Esophagus muscularis mucosa (tissue), 4 donors: ENCODE measurements at places on chromosomes 3 and 15. TPM values are rescaled to one million over a fixed set of nuclear protein-coding genes. Genes with fewer than 3 reads are reported as not detected.

- no peak overlapping the region for H3K4me3 ChIP-seq
- DNase-seq, result no peak
- H3K36me3 ChIP-seq, result no peaks in the 10 kb centered on the region
- H3K27ac ChIP-seq, result no peak overlapping the region
- H3K4me1 ChIP-seq, result no peaks in the 10 kb centered on the region
Measured at GRCh38 chr3:29164825-29165224, 116.0 kb upstream of the RBMS3 start.

DNA sequence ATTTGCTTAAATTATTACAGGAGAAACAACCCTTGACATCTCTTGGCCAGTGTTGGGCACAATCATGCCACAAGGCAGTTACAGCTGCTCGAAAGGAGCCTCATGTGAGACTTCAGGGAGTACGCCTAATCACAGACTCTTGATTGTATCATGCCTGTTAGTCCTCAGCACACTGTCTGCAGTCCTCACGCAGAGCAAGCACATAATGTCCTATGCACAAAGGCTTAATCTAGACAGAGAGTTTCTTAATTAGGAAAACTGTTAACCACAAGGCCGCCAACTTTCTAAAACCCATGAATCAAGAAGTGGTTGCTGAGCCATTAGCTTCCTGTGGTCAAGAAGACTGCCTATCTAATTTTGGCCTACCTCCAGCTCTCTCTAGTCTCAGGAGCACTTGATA, 172.0 kb downstream of the UNC13C start:
- H3K36me3 ChIP-seq, result no peaks in the 10 kb centered on the region
- H3K27ac ChIP-seq, result no peak overlapping the region
- H3K27me3 ChIP-seq, result no peaks in the 10 kb centered on the region
- no peak overlapping the region for H3K4me3 ChIP-seq
- no peak for DNase-seq
- no peaks in the 10 kb centered on the region for H3K4me1 ChIP-seq

ZMYND10 gene
- total RNA-seq, result not detected

DNA sequence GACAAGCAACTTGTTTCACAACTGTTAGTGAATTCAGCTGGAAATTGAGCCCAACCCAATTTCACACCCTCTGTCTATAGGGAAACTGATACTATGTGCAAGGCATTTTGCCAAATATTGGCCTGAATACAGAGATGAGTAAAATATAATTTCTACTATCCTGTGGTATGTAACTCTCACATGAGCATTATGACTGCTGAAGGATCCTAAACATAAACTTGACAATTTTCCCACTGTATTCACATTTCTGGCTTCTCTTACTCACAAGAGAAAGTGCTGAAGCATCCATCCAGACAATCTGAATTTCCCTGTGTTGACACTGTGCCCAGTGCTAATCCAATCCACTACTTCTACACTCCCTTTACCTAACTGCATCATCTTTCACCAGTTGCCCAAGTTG, 28.4 kb downstream of the SERPINI2 start:
- H3K4me1 ChIP-seq, result no peaks in the 10 kb centered on the region
- no peaks in the 10 kb centered on the region for H3K27me3 ChIP-seq
- no peaks in the 10 kb centered on the region for H3K36me3 ChIP-seq
- DNase-seq, result no peak
- no peak overlapping the region for H3K27ac ChIP-seq

DNA sequence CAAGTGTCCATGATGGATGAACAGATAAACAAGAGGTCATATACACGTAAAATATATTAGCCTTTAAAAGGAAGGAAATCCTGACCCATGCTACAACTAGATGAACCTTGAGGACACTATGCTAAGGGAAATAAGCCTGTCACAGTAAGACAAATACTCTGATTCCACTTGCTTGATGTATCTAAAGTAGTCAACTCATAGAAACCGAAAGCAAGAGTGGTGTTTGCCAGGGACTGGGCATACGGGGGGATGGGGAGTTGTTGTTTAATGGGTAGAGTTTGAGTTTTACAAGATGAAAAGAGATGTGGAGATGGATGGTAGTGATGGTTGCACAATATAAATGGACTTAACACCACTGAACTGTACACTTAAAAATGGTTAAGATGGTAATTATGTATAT, 65.4 kb downstream of the C3orf70 start:
- H3K4me3 ChIP-seq, result no peak overlapping the region
- peaks cover 43% of the 10 kb centered on the region for H3K4me1 ChIP-seq
- H3K27ac ChIP-seq, result no peak overlapping the region
- no peaks in the 10 kb centered on the region for H3K27me3 ChIP-seq
- H3K36me3 ChIP-seq, result no peaks in the 10 kb centered on the region

FAM107A gene
- 106 TPM for total RNA-seq

GOLGA8Q gene
- total RNA-seq, result 1.8 TPM

DNA sequence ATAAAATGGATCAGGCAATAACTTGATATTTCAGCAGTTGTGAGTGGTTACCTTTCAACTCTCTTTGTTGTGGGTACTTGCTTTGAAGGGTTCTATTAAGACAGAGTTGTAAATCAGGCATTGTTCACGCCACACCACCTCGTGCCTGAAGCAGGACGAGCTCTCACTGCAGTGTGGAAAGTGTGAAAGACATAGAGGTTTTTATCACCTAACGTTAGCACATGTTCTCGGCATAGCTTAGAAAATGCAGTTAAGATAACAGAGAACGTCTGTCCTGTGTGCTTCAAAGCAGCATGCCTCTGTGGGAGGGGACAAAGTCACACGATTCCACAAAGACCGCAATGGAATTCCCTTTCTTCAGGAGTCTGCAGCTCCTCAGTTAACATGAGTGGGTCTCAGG, 7.8 kb downstream of the ADAMTS17 start:
- H3K27me3 ChIP-seq, result no peaks in the 10 kb centered on the region
- H3K4me1 ChIP-seq, result peaks cover 16% of the 10 kb centered on the region

GRCh38 chr15:56774356-56774755, 41.0 kb upstream of the ZNF280D start:
- no peaks in the 10 kb centered on the region for H3K36me3 ChIP-seq
- H3K4me1 ChIP-seq, result peaks cover 21% of the 10 kb centered on the region
- no peak overlapping the region for H3K4me3 ChIP-seq

DNA sequence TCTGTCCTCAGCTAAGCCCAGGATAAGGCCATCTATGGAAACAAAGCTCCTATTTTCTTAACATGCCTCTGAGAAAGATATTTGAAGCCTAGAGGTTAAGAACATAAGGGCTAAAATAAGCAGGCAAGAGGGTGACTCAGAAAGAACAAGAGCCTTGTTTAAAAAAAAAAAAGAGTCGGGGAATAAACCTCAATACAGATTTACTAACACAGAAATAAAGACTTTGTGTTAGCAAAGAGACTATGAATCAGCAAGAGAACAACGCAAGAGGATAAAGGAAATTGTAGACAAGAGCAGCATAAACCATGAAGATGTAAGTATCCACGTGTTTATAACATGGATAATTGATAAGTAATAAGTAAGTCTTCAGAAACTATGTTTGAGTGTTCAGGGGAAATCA, 36.0 kb downstream of the RAB27A start:
- no peak overlapping the region for H3K27ac ChIP-seq
- no peak for DNase-seq
- H3K4me1 ChIP-seq, result peaks cover 19% of the 10 kb centered on the region
- H3K4me3 ChIP-seq, result no peak overlapping the region
- no peaks in the 10 kb centered on the region for H3K27me3 ChIP-seq

GRCh38 chr3:124976383-124976782, 41.8 kb upstream of the MUC13 start:
- no peak overlapping the region for H3K4me3 ChIP-seq
- H3K4me1 ChIP-seq, result no peaks in the 10 kb centered on the region
- H3K36me3 ChIP-seq, result peaks cover 65% of the 10 kb centered on the region
- no peak overlapping the region for H3K27ac ChIP-seq
- no peaks in the 10 kb centered on the region for H3K27me3 ChIP-seq

DNA sequence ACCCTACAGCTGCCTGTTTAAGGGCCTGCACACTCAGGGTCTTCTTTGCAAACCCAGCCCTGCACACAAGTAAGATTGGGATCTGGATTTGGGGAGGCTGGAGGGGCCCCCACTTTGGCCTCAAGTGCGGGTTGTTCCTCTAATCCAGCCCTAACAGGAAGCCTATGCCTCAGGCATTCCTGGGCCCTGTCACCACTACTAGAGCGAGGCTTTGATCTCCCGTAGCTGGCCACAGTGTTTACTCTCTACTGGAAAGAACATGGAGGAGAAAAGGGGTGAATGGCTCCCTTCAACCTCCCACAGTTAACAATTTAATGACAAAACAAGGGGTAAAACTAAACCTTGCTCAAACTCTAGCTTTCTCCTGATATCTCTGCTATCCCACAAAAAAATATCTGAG, 48.4 kb downstream of the DZIP1L start:
- peaks cover 93% of the 10 kb centered on the region for H3K36me3 ChIP-seq
- no peak overlapping the region for H3K4me3 ChIP-seq
- no peaks in the 10 kb centered on the region for H3K4me1 ChIP-seq
- H3K27ac ChIP-seq, result no peak overlapping the region

GRCh38 chr3:25397150-25397549, 30.9 kb upstream of the RARB start:
- no peaks in the 10 kb centered on the region for H3K27me3 ChIP-seq
- no peaks in the 10 kb centered on the region for H3K36me3 ChIP-seq
- H3K27ac ChIP-seq, result no peak overlapping the region
- no peak for DNase-seq
- peaks cover 15% of the 10 kb centered on the region for H3K4me1 ChIP-seq

DNA sequence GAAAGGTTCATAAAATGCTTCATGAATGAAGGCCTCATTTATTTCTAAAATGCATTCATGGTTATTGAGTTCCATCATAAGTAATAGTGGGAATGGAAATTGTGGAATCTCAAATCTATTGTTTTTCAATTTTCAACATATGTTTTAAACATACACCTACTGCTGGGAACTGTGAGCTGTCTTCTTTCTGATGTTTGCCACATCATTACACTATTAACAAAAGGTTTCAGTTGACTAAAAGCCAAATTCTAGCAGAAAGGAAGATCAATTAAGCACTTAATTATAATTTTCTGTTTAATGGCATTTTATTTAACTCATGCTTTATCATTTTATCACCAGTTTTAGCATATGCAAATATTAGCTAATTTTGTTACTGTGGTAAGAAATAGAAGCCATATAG, 13.8 kb upstream of the TBC1D23 start:
- no peaks in the 10 kb centered on the region for H3K36me3 ChIP-seq
- no peaks in the 10 kb centered on the region for H3K4me1 ChIP-seq
- DNase-seq, result no peak
- H3K4me3 ChIP-seq, result no peak overlapping the region
- H3K27ac ChIP-seq, result no peak overlapping the region
- no peaks in the 10 kb centered on the region for H3K27me3 ChIP-seq

GRCh38 chr3:188370081-188370830, 216.3 kb downstream of the LPP start:
- DNase-seq, result no peak
- H3K27ac ChIP-seq, result peak overlapping the region; percentile 72
- no peaks in the 10 kb centered on the region for H3K27me3 ChIP-seq
- peaks cover 11% of the 10 kb centered on the region for H3K4me1 ChIP-seq
- H3K4me3 ChIP-seq, result no peak overlapping the region

AMIGO3 gene
- not detected for total RNA-seq

DNA sequence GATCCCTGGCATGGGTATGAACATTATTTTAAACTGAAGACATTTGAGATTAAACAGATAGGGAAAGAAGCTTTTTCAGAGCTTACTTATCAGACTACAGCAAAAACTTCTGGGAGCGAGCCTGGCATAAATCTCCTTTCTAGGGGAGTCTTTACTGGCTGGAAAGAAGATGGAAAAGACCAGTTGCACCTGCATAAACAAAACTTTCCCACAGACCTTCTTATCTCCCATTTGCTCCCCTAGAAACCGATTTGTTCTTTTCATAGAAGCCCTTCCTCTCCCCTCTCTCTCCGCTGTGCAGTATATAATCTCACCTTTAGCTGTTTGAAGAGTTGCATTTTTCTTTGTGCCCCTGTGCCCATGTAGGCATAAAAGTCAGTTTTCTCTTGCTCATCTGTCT, 93.2 kb downstream of the CHRNA7 start:
- no peak for DNase-seq
- no peak overlapping the region for H3K27ac ChIP-seq
- H3K36me3 ChIP-seq, result no peaks in the 10 kb centered on the region

BUB1B gene
- 0.06 TPM for total RNA-seq

CYP19A1 gene
- total RNA-seq, result 3.5 TPM

MGLL gene
- total RNA-seq, result 87.5 TPM

DNA sequence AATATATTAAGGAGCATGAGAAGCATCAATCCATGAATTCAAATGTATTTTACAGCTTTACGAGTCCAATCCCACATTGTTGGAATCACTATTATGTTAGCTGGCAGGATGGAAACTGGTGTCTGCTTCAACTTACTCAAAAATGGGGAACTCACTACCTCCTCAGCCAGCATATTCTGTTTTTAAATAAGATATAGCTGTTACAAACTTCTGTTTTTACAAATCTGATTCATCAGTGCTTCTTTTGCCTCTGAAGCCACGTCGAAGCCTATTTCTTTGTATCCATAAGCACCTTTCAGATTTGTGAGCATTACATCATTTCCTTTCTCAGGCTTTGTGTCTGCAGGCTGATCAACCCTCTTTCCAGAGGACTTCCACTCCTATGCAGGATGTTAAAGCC, 105.9 kb downstream of the TPRG1 start:
- no peak overlapping the region for H3K27ac ChIP-seq
- H3K27me3 ChIP-seq, result no peaks in the 10 kb centered on the region
- no peak overlapping the region for H3K4me3 ChIP-seq
- no peaks in the 10 kb centered on the region for H3K36me3 ChIP-seq

CSK gene
- 20.0 TPM for total RNA-seq

DNA sequence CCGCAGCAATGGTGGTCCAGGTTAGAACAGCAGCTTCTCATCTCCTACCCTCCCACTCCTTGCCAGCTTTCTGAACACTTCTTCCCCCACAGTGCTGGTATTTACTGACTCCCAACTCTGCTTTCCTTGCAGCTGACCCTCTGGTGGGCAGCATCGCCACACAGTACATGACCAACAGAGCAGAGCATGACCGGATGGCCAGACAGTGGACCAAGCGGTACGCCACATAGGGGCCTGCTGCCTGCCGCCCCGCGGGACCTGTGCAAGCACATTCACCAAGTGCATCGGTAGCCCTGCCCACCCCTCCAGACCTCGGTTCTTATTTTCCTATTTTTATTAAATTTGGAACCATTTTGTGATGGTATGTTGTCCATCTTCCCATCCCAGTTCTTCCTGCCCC, 216.2 kb upstream of the UBE2E1 start:
- no peaks in the 10 kb centered on the region for H3K27me3 ChIP-seq
- peak; percentile 70 for DNase-seq
- H3K4me3 ChIP-seq, result no peak overlapping the region
- H3K4me1 ChIP-seq, result no peaks in the 10 kb centered on the region
- no peak overlapping the region for H3K27ac ChIP-seq

DNA sequence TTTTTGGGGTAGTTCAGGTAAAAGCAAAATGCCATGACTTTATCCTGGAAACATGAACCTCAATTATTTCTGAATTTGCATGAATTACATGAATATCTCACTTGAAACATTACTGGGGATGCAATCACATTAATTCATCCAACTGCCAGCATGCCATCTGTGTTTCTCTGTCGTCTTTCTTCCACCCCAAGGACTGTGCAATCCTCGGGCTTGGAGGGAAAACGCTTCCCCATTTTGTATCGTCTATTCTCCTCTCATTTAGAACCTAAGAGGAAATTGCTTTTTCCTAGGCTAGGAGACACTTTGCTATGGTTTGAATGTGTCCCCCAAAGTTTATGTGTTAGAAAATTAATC, 109.4 kb downstream of the SQOR start:
- no peak overlapping the region for H3K27ac ChIP-seq
- no peaks in the 10 kb centered on the region for H3K36me3 ChIP-seq
- H3K27me3 ChIP-seq, result no peaks in the 10 kb centered on the region
- DNase-seq, result no peak
- no peaks in the 10 kb centered on the region for H3K4me1 ChIP-seq

- peaks cover 35% of the 10 kb centered on the region for H3K4me1 ChIP-seq
- H3K27ac ChIP-seq, result no peak overlapping the region
- no peaks in the 10 kb centered on the region for H3K27me3 ChIP-seq
- H3K4me3 ChIP-seq, result no peak overlapping the region
- DNase-seq, result no peak
Measured at GRCh38 chr3:114418107-114418506, 124.3 kb downstream of the TIGIT start.
